ENCODE measurements at places on chromosomes 11 and 22.

- no peak for DNase-seq
Observed at GRCh38 chr11:128294671-128295050, 292.7 kb downstream of the ETS1 start.

DNA sequence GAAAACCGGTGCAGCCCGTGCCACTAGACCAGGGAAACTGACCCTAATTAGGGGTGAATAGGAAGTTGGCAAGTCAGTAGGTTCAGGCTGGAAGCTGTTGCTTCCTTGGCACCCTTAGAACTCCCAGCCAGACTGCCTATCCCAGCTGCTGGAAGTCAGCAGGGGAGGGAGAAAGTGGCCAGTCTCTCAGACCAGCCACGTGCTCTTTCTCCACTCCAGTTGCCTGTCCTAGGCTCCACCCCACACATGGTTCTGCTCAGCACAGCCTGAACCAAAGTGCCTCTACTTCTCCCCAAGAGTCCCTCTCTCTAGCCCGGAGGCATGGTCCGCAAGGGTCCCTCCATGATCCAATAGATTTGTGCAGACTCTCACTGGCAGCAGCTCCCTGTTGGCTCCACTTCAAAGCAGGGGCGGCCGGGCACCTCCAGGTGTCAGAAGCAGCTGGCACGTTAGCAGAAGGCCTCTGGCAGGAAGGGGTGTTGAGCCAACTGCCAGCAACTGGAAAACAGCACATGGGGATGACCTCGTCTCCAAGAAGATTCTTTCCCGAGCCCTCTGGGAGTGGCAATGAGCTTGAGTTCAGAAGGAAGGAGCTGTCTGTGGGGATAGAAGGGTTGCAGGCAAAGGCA is 27.7 kb downstream of the ARFGAP2 start:
- DNase-seq: no peak

- no peak for DNase-seq
Observed at GRCh38 chr11:64745189-64745520, 1.2 kb upstream of the RASGRP2 start.

DNA sequence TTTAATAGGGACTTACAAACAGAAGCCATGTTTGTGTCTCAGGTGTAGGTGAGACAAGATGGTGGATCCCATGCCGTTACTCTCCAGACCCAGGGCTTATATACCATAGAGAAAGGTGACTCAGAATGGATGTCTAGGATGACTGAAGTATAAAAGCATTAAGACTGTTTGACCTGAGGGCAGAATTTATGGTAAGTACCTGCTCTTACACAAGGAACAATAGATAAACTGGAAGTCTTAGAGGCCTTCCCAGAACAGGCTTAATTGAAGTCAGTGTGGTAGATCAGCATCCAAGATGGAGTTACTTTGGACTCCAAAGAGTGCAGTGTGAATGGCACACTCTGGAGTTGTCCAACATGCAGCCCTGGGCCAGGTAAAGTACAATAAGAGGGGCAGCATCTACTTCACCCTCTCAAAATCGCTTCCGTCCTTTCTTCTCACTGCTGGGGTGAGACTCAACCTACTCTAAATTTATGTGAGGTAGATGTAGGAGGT is 387.0 kb upstream of the DDI1 start:
- no peak for DNase-seq

All from osteocyte (in vitro differentiated cells).